Mesenchymal stem cell (in vitro differentiated cells and primary cell): ENCODE measurements at places on chromosomes 2 and 18.

GRCh38 chr2:66869076-66869475 is 434.2 kb downstream of the MEIS1 start:
- no peak overlapping the region for H3K4me3 ChIP-seq
- H3K27me3 ChIP-seq, result no peaks in the 10 kb centered on the region
- H3K27ac ChIP-seq, result no peak overlapping the region
- H3K36me3 ChIP-seq, result no peaks in the 10 kb centered on the region
- peaks cover 8% of the 10 kb centered on the region for H3K4me1 ChIP-seq

- H3K27me3 ChIP-seq, result no peaks in the 10 kb centered on the region
- H3K4me3 ChIP-seq, result no peak overlapping the region
- no peak for DNase-seq
- peaks cover 19% of the 10 kb centered on the region for H3K4me1 ChIP-seq
Observed at GRCh38 chr2:219643788-219644398, 16.5 kb downstream of the SLC4A3 start.

DNA sequence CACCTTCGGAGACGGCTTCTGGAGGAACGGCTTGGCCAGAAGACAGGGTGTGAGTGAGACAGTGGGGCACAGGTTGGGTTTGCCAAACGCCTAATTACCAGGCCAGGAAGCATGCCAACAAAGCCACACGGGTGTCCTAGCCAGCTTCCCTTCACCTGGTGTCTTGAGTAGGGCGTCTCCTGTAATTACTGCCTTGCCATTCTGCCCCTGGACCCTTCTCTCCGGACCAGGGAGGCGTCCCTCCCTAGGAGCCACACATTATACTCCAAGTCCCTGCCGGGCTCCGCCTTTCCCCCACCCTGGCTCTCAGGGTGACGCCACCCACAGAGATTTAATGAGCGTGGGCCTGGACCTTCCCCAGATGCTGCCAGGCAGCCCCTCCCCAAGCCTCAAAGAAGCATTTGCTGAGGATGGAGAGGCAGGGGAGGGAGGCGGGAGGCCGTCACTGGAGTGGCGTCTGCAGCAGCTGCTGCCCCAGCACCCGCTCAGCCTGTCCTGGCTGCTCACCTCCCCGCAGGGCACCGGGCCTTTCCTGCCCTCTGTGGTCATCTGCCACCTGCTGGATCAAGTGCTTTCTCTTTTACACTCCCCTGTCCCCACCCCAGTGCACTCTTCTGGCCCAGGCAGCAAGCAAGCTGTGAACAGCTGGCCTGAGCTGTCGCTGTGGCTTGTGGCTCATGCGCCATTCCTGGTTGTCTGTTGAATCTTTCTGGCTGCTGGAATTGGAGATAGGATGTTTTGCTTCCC is 20.7 kb downstream of the FOSL2 start:
- peaks cover 50% of the 10 kb centered on the region for H3K4me1 ChIP-seq
- no peak overlapping the region for H3K4me3 ChIP-seq
- no peaks in the 10 kb centered on the region for H3K27me3 ChIP-seq
- DNase-seq, result peak; percentile 76
- peak overlapping the region; percentile 31 for H3K27ac ChIP-seq
- H3K36me3 ChIP-seq, result peaks cover 100% of the 10 kb centered on the region

GRCh38 chr2:189440947-189441708 is at the start of gene WDR75:
Gene WDR75 (plus strand): TSS chr2:189441474. CDS start chr2:189441493, 19 bp downstream.
- peak within 1 kb of the TSS; percentile 85 for H3K4me3 ChIP-seq
- DNase-seq, result peak; percentile 97
- H3K27ac ChIP-seq, result peak within 1 kb of the TSS; percentile 89
- peaks cover 4% of the 10 kb centered on the region for H3K4me1 ChIP-seq

DNA sequence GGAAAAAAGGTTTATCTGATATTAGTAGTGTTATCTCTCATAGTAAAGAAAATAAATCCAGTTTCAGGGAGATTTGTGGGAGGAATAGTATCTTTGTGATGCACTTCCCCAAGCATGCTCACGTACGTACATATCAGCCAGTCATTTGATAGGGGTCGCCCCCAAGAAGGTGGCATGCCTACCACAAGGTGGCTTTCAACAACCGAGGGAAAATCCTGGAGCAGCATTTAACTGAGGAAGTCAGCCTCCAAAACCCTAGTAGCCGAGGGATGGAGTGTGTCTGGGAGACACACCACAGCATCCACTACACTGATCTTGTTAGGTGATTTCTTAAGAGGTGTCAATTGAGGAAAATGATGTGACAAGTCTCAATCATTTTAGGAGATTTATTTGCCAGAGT is 623.9 kb downstream of the NYAP2 start:
- H3K27me3 ChIP-seq, result no peaks in the 10 kb centered on the region
- H3K4me3 ChIP-seq, result no peak overlapping the region
- H3K4me1 ChIP-seq, result no peaks in the 10 kb centered on the region
- H3K36me3 ChIP-seq, result no peaks in the 10 kb centered on the region
- H3K27ac ChIP-seq, result no peak overlapping the region

- H3K4me1 ChIP-seq, result no peaks in the 10 kb centered on the region
- no peaks in the 10 kb centered on the region for H3K27me3 ChIP-seq
- H3K27ac ChIP-seq, result no peak overlapping the region
- no peak overlapping the region for H3K4me3 ChIP-seq
- no peak for DNase-seq
- H3K36me3 ChIP-seq, result no peaks in the 10 kb centered on the region
Observed at GRCh38 chr2:209368406-209368805, 55.4 kb upstream of the MAP2 start.

- H3K27me3 ChIP-seq, result no peaks in the 10 kb centered on the region
- H3K4me1 ChIP-seq, result no peaks in the 10 kb centered on the region
- H3K27ac ChIP-seq, result no peak overlapping the region
- no peak overlapping the region for H3K4me3 ChIP-seq
Observed at GRCh38 chr2:134287323-134287722, 33.5 kb downstream of the MGAT5 start.

DNA sequence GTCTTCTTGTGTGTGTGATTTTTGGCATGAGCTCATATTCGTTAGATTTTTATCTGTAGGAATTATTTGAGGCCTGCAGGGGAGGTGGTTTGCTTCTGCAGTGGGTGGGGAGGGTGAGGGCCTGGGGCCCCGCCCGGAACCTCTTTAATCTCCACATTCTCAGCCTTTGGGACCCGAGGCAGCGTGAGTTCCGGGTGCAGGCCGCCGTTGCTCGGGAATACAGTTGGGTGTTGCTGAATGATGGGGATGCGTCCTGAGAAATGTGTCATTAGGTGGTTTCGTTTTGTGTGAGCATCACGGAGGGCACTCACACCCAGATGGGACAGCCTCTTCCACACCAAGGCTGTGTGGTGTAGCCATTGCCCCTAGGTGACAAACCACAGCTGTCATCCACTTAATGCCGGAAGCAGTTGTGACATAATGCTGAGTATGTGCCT is 13.7 kb upstream of the GAL3ST2 start:
- peaks cover 11% of the 10 kb centered on the region for H3K4me1 ChIP-seq
- no peak overlapping the region for H3K27ac ChIP-seq
- H3K27me3 ChIP-seq, result no peaks in the 10 kb centered on the region
- no peak for DNase-seq
- peaks cover 44% of the 10 kb centered on the region for H3K36me3 ChIP-seq
- no peak overlapping the region for H3K4me3 ChIP-seq

- H3K36me3 ChIP-seq, result no peaks in the 10 kb centered on the region
- no peak overlapping the region for H3K27ac ChIP-seq
- no peak overlapping the region for H3K4me3 ChIP-seq
- DNase-seq, result no peak
Observed at GRCh38 chr18:269480-270095, 1.7 kb upstream of the THOC1 start.
